ENCODE measurements at places on chromosomes 1 and 21.

DNA sequence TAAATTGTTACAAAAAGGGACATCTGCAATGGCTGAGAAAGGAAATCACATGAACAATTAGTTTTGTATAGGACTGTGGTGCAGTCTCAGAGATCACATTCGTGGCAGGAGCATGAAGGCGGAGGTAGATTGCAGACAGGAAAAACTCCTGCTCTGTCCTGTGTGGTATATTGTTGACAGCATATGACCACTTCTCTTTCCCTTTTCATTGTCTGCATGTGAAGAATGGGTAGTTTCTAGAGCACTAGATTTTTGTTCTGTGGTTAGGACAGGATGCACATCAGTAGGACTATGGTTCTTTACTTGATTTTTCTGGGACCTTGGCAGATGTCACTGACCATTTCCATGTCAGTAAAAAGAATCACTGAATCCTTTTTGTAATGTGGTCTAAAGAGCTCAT is 625.9 kb upstream of the PKN2 start:
- DNase-seq, result no peak

DNA sequence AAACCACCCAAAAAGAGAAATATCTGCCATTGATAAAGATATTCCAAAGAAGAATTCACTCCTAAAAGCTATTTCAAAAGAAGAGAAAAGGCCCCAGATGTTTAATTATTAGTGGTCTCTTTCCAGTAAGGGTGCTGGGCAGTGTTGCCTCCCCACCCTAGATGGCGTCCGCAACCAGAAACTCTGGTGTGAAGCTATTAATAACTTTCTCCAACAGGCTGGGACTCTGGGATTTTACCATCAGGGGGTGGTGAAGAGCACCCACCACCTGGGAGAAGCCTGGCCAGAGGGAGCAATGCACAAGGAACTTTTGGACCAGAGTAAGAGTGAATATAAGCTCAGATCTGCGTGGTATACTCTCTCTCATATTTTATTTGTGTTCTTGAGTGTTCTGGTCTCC is 115.4 kb upstream of the TIAM1 start:
- no peak for DNase-seq

DNA sequence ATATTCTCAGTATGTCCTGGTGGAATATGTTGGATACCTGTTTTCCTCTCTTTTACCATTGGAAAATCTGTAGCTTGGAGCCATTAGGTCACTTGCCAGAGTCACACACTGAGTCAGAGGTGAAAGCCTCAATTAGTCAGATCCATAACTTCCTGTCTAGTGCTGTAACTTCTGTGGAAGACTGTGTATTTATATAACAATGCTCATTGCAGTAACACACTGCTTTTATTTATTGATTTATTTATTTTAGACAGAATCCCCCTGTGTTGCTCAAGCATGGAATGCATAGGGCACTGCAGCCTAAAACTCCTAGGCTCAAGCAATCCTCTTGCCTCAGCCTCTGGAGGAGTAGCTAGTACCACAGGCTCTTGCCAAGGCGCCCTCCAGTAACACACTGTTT is 1.3 kb upstream of the DOCK7 start:
- no peak for DNase-seq

DNA sequence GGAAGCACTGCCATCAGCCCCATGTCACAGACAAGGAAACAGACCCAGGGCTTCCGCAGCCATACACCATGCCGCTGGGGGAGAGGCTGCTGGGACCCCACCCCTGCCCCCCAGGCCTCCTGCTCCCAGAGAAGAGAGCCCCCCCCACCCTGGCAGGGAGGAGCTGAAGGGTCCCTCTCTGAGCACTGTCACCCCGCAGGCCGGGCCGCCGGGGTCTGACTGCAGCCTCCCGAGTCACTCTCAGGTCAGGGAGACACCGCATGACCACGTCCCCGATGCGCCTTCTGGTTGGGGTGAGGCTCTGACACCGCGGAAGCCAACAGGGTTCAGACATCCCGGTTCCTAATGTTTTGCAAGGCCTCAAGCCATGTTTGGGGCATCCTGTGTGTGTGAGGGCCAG is 102.3 kb downstream of the SIK1 start:
- no peak for DNase-seq

GRCh38 chr21:14308234-14308633 is 74.7 kb downstream of the HSPA13 start:
- DNase-seq, result no peak

- DNase-seq, result no peak
These were observed 535.4 kb downstream of the KIF26B start for GRCh38 chr1:245690156-245690690.

- DNase-seq, result no peak
These were observed 5.2 kb upstream of the C2CD2 start for GRCh38 chr21:41958886-41959563.

GRCh38 chr1:211473823-211474222 is 18.1 kb downstream of the RD3 start:
- no peak for DNase-seq

DNA sequence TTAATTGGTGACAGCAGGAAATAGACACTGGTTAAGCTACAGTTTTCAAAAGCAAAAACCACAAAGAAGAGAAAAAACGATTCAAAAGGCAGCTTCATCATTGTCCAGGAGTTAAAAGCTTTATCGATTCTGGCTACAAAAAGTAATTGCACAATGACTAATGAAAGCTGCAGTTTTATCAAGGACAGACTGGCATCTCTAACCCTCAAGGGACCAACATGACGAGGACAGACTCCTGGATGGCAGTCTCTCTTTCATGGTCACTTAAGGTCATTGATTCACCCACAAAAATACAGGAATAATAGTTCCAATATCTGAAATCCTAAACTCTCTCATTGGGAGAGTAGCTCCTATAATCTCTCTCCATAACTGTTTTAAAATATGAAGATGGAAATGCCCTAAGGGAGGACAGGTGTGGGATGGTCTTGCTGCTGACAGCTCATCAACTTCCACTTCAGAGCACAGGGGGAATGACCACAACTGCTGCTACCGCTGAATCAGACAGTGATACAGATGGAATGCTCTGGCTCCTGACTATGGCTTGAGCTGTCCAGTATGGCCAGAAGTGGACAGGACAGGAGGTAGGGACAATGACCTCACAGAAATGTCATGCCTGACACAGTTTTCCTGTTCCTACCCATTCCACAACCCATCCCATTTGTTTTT is 17.4 kb upstream of the CPLANE2 start:
- no peak for DNase-seq

All from T-helper 1 cell (primary cell).